ENCODE measurements at places on chromosomes 4 and X.
A peak's percentile ranks its signal among the peaks of the same experiment; 100 is the strongest.

GRCh38 chr4:104815665-104816064, 321.0 kb upstream of the CXXC4 start:
- no peak for DNase-seq

GRCh38 chr4:86816501-86817273, 32.5 kb downstream of the SLC10A6 start:
- peak; percentile 77 for DNase-seq

DNA sequence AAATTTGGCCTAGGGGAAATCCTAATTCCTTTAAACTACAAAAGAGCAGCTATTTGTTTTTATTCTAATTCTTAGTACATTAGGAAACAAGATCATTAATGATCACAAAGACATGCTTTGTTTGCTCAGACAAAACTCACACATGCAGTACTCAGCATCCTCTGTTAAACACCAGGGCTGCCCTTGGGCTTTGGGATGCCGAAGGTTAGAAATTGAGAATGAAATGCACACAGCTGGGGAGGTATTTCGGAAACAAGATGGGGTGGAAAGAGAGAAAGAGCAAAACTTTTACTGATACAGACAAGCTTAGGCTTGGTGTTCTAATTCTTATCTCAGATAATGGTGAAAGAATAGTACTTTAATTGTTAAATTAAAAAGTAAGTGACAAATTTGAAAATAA, 222.6 kb downstream of the DCTD start:
- no peak for DNase-seq

GRCh38 chr4:36274158-36274557, 7.3 kb upstream of the DTHD1 start:
- no peak for DNase-seq

DNA sequence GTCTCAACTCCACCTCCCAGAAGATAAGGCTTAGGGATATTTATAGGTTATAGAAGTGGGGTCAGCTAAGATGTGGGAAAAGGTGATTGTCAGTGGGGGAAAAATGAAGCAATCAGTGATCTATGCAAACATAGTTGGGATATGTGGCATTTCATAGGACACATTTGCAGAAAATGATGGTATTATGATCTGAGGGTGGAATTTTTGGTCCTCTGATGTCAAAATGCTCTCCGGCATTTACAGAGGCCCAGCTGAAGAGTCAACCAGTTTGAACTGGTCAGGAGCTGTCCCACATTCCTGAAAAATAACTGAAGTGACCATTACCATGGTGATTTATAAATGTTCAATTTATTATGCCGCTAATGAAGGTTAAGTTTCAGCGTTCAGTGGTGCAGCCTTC, 12.2 kb upstream of the HPGD start:
- DNase-seq, result no peak

DNA sequence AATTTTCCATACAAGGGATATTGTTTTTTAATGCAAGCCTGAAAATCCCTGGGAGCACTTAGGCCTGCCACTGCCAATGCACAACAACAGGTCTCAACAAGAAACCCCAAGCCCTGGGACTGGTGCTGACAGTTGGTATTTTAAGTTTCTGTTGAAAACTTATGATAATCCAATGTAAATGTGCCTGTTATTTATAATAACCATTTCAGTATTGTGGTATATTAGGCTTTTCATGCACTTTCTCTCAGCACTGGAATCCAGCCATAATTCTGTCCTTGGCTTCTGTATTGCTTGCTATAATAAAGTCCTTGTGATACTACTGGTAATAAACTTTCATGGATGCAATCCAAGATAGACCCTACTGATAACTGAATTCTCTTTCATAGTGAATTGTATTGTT, 218.9 kb downstream of the PCDH7 start:
- no peak for DNase-seq

- no peak for DNase-seq
Measured at GRCh38 chrX:106037835-106038473, 573 bp downstream of the SERPINA7 start.

DNA sequence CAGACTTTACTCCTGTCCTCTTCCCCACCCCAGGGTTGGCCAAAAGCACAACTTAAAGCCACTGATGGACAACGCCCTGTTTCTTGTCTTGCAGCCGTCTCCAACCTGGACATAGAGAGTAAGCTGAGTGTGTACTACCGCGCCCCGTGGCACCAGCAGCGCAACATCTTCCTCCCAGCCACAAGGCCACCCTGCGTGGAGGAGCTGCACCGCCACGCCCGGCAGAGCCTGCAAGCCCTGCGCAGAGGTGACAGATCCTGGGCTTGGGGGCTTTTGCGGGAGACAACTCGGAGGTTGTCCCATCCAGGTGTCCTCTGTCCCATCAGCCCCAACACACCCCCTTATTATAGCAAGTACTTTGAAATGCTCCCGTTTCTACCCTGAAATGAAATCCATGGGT, 49.6 kb upstream of the SCML1 start:
- no peak for DNase-seq

DNA sequence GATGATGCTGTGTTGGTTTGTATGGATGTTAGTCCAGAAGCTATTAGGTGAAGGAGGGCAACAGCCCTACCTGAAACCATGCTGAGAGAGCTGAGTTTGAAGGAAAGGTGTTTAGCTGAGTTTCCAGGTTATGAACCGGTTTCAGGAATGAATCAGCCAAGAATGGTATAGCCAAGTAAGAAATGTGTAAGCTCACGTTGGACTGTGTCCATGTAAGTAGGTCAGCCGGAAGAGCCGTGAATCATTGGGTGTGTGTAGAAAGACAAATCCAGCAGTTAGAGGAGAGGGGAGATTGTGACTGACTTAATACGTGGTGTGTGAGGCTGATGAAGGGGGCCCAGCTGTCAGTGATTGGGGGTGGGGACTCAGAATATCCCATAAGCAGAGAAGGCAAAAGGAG, 77.2 kb upstream of the SPIN4 start:
- DNase-seq, result peak; percentile 15

DNA sequence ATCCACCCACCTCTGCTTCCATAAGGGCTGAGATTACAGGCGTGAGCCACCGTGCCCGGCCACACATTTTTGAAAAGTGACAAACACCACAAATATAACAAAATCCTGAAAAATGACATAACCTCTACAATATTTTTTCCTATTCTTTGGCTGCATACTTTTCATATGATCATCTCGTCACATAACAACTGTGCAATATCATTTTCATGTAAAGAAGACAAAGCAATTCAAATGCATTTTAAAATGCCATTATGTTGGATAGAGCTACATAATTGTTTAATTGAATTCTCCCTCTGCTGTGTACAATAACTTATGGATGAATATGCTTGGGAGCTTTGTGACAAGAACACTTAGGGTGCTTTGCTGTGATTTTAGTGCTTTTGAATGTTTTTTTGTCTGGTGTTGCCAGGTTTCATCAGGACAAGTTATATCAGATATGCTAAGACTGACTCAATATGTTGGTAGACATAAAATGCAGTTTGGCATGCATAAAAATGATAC, 132.9 kb downstream of the CHIC2 start:
- peak; percentile 41 for DNase-seq

DNA sequence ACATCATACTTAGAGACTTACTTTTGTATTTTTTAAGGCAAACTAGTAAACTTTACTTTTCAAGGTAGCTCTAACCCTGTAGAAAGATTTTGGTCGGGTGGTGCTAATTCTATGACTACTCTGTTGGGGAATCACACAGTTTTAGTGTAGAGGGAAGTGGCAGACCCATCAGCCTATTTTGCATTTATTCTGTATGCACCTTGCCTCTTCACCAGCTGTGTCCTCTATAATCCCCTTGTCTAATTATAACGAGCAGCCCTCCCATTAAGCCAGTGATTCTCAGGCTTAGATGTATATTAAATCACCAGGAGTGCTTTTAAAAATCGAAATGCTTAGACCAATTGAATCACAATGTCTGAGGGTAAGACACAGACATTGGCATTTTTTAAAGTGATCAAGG, 78.1 kb downstream of the GALNT7 start:
- no peak for DNase-seq

- peak; percentile 49 for DNase-seq
Measured at GRCh38 chr4:79466621-79467020, 58.6 kb upstream of the GK2 start.

GRCh38 chr4:181784881-181785280, 458.3 kb upstream of the TENM3 start:
- no peak for DNase-seq

DNA sequence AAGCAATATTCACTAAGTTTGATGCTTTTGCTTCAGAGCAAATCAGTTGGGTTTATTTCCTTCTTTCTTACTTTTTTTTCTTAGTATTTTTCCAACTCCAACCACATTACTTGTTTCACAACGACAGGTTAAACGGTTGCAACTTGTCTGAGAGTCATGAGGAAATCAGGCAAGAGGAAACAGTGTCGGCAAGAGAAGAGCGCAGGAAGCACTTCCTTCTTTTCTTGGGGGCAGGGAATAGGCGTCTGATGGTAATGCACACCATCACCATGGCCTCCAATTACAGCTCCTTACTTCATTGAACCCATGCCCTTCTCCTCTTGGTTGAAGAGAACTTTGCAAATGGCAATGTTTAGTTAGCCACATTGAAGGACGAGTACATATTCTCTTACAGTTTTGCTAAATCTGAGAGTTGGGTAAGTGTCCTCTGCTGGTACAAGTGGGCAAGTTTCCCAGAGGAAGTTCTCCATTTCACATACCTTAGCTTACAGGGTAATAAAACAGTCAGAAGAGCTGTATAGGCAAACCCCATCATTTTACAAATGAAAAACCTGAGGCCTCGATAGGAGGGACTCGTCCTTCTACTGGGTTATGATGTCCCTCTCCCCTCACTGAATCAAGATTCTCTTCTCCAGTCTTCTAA, 8.3 kb upstream of the CXCL8 start:
- no peak for DNase-seq

GRCh38 chrX:71198066-71198465, 25.0 kb upstream of the GJB1 start:
- no peak for DNase-seq

DNA sequence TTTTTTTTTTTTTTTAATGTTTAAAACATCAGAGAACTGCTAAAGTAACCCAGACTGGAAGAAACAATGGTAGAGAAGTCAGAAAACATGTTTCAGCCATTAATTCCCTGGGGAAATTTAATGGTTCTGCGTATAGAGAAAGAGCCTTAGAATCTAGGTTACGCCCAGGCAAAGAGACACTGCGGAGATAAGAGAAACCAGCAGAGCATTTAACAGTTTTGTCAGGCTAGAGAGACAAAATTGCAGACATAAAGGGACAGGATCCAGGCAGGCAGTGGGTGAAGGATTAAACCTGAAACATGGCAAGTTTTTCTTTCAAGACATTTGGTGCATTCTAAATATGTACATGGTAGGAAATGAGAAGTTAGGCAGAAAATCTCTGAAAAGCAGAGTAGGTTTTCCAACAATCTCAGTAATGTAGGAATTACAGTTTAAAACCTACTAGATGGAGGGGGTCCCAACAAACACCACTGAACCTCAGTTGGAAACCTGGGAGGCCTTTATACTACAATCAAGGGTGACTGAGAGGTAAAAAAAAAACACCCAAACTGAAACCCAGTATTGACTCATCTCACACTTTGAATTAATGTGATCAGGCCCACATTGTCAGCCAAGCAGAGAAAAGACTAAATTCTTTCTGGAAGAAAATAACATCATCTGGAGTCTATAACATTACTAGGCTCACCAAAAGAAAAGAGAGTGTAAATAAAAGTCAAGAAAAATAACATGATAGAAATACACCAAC, 254.2 kb upstream of the NWD2 start:
- no peak for DNase-seq

DNA sequence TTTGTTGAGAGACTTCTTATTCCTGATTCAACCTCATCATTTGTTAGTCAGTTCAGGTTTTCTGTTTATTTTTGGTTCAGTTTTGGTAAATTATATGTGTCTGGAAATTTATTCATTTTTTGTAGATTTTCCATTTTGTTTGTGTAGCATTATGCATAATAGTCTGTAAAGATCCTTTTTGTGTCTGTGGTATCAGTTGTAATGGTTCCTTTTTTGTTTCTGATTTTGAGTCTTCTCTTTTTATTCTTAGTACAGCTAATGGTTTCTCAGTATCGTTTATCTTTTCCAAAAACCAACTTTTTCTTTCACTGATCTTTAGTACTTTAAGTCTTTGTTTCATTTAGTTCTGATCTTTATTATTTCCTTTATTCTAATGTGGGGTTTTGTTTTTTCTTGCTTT, 61.4 kb downstream of the NWD2 start:
- no peak for DNase-seq

- DNase-seq, result no peak
Measured at GRCh38 chrX:85065512-85066198, 62.0 kb downstream of the APOOL start.

DNA sequence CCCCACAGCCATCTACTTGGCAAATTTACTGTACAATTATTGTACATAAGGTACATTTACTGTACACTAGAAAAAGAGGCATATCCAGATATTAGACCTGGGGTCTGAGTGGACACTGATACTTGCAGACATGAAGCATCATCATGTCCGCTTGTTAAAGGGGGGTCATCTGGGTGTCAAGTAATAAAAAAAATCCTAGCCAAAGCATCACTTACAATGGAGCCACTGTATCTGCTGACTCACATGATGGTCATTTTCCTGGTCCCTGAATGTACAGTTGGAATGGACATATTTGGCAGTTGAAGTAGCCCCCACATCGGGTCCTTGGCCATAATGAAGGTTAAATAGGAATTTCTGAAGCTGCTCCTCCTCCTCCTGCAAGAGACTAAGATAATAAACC, 228.8 kb downstream of the THOC2 start:
- peak; percentile 33 for DNase-seq

DNA sequence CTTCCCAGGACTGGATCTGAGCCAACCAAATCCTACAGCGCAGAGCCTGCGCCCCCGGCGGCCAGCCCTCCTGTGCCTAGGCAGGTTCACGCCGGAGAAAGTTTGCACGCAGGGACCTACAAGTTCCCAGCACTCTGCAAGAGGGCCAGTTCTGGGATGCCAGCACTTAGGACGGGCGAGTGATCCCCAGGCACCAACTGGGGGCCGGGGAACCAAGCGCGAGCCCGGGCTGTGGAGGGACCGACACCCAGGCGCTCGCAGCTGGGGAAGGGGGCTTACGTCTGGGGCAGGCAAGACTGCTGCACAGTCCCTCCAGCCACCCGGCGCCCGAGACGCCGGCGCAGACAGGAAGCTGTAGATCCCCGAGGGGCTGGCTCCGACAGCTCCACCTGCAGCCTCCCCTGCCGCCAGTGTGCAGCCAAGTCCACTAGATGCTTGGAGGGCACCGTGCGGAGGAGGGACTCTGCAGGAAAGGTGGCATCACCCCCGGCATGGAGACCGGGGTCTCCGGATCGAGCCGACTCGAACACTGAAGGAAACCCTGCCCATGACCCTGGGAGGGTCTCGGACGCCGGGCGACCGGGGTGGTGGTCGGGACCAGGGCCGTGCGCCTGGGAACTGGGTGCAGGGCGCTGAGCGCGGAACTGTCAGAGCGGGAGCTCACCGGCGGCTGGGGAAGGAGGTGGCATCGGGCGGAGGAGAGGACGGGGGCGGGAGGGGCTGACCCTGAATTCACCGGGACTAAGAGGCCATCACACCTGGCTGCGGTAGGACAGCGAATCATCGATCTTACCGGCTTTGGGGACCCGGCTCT, 566 bp downstream of the CORIN start:
- DNase-seq, result no peak

DNA sequence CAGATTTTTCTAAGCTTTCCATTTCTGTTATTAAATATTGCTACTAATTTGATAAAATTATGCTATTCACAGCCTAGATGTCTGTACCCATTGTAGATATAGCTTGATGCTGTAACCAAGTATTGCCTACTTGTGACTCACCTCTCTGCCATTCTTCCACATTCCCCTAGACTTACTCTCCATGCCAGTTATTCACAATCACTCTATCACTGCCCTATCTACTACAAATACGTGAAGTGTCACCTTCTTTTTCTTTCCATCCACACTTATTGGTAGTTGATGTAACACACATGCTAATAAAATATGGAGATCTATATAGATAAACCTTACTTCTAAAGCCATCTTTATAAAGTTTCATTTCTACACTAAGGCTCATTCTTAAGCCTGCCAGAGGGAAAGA, 179.4 kb upstream of the PACRGL start:
- peak; percentile 37 for DNase-seq

Measured in fibroblast of upper back skin (primary cell).